ENCODE measurements at places on chromosomes 3 and 15.
A peak's percentile ranks its signal among the peaks of the same experiment; 100 is the strongest.

DNA sequence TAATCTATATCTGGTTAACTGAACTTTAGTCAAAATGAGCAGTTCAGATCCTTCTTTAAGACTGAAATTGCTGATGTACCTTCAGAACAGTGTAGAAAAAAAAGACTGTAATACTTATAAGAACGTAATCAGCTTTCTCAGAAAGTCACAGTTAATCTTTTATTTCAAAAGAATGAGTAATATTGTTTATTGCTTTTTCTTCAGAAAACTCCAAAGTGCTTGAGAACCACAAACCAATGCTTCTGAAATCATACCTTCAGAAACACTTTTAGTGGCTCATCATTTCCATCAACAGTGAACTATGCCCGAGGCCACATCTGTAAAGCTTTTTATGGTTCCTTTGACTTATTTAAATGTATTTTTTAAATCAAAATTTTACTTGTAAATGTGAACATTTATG is 33.3 kb upstream of the CLASP2 start:
- no peak overlapping the region for H3K4me3 ChIP-seq
- no peaks in the 10 kb centered on the region for H3K36me3 ChIP-seq
- no peak overlapping the region for H3K27ac ChIP-seq
- peaks cover 10% of the 10 kb centered on the region for H3K4me1 ChIP-seq
- no peaks in the 10 kb centered on the region for H3K27me3 ChIP-seq

DNA sequence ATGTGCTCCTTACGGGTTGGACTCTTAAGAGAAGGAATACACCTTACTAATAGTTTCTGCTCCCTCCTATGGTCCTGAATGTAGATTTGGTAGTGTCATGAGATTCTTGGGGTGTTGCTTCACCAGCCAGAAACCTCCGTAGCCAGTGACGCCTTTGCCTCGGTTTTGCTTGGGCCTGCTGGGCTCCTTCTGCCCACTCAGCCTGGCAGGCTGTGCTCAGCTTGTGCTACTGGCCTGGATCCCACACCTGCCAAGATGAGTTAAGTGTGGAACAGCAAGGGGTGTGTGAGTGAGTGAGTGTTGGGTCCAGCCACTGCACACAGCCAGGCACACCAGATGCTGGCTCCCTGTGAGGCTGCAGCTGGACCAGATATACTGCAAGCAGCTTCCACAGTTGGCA is 560.1 kb downstream of the NLGN1 start:
- H3K36me3 ChIP-seq, result no peaks in the 10 kb centered on the region
- DNase-seq, result no peak
- no peak overlapping the region for H3K4me3 ChIP-seq
- no peaks in the 10 kb centered on the region for H3K4me1 ChIP-seq
- H3K27me3 ChIP-seq, result no peaks in the 10 kb centered on the region

DNA sequence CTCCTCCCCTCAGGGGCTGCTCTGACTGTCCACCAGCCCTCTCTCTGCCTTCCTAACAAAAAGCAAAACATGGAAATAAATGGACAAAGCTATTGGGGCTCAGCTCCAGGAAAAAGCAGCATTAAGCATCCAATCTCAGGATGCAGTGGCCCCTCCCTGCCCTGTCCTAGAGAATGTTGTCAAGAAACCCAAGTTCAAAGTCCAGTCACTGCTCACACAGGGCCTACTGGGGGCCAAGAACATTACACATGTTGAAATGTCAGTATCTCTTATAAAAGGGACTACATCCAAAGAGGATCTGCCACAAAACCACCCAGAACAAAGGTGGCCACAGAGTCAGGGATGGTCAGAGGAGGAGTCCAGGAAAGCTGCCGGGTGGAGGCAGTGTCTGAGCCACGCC is 7.6 kb upstream of the GRIP2 start:
- no peaks in the 10 kb centered on the region for H3K27me3 ChIP-seq
- H3K27ac ChIP-seq, result no peak overlapping the region
- H3K36me3 ChIP-seq, result no peaks in the 10 kb centered on the region
- no peak overlapping the region for H3K4me3 ChIP-seq

DNA sequence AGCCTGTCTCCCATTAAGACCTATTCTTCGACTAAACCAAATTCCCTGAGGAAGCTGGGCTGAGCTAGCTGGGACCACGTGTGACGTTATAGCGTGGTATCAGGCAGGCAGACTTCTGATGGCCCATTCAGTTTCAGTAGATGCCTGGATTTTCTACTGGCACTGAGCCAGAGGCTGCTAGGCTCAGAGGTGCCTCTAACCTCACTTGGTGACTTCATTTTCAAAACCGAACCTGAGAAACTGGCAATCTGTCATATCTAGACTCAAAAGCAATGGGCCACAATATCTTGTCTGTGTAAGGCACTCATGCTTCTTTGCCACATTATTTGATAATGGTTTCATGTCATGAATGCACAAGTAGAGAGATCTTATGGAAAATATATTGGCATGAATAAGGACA is 352.1 kb upstream of the AZI2 start:
- no peak overlapping the region for H3K4me3 ChIP-seq
- H3K36me3 ChIP-seq, result no peaks in the 10 kb centered on the region
- DNase-seq, result no peak
- H3K27ac ChIP-seq, result no peak overlapping the region
- no peaks in the 10 kb centered on the region for H3K27me3 ChIP-seq

GRCh38 chr15:62488387-62488786 is 323.3 kb upstream of the C2CD4B start:
- no peak for DNase-seq
- H3K27me3 ChIP-seq, result no peaks in the 10 kb centered on the region
- H3K27ac ChIP-seq, result no peak overlapping the region
- no peaks in the 10 kb centered on the region for H3K4me1 ChIP-seq
- H3K36me3 ChIP-seq, result no peaks in the 10 kb centered on the region

DNA sequence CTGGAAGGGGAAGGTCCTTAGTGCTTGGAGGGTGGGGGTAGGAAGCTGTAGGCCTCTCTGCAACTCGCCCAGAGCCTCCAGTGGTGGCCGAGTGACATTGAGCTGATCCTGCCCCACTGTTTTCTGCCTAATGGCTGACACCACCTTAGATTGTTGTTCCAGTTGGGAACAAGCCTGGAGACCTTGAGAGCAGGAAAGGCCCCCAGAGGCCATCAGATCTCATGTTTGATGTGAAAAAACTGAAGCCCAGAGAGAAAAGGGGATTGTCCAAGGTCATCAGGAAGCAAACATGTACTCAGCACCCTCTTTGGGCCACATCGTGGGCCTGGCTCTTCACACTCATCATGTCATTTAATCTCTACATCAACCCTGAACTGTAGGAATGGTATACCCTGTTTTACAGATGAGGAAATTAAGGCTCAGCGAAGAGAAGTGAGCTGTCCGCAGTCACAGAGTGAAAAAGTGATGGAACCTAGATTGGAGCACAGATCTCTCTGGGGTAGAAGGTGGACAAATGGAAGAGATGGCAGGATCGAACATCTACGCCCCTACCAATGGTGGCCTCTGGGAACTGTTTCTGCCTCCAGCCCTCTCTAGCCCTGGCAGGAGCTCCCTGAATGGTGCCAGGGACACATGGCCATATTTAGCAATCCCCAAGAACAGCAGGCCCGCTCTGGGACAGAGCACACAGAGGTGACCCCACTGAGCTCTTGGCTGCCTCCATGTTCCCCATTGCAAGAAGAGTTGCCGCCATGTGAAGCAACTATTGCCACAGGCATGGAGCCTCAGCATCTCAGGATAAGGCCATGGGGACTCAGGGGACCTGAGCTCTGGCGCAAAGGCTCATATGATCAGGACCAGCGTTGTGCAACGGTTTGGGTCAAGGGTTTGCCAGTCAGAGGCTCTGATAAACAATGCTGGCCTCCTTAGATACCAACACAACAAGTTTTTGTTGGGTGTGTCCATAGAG is 31.6 kb upstream of the TSEN2 start:
- H3K4me3 ChIP-seq, result no peak overlapping the region
- no peaks in the 10 kb centered on the region for H3K27me3 ChIP-seq
- no peaks in the 10 kb centered on the region for H3K36me3 ChIP-seq
- no peaks in the 10 kb centered on the region for H3K4me1 ChIP-seq

DNA sequence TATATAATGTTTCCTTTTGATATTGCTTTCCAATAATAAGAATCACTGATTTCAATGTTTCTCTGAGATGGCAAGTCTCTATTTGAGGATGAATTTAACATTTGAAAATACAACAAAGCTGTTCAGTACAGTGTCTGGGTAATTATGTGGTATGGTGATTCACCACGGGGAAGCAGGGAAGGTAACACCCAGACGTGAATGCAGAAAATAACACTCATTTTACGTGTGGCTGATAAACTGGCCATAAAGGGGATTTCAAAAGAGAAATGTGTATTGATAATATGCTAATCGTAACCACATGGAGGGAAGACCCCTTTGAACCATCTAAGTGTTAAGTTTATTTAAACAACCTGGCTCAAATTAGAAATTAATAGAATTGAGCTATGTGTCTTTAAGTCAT is 344.6 kb downstream of the GRM7 start:
- no peak overlapping the region for H3K4me3 ChIP-seq
- no peak for DNase-seq
- H3K27ac ChIP-seq, result no peak overlapping the region
- H3K4me1 ChIP-seq, result no peaks in the 10 kb centered on the region

DNA sequence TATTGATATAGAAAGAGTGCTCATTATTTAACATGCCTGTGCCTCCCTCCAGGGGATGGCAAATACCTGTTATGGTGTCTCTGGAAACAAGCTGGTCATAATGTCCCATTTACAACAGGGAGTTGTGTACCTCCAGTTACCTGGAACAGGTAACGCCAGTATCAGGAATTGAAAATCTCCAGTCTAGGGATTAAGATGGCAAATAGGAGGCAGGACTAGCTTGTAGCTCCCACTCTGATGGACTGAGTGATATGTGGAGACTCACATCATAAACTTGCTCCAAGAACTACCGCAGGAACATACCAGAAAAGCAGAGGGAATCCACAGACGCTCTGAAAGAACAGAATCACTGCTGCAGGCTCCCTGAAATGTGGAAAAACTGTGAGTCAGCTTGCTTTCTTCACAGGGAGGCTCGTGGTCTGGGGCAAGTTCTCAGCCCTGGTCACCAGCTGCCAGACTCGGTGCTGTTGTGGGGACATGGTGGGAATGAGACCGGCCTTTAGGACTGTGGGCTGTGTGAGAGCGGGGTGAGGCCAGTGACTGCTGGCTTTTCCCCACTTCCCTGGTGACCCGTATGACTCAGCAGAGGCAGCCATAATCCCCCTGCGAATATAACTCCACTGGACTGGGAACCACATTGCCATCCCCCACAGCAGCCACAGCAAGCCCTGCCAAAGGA is 97.4 kb downstream of the KCNAB1 start:
- no peak for DNase-seq
- H3K4me3 ChIP-seq, result no peak overlapping the region
- no peaks in the 10 kb centered on the region for H3K4me1 ChIP-seq
- H3K27ac ChIP-seq, result no peak overlapping the region
- H3K36me3 ChIP-seq, result no peaks in the 10 kb centered on the region

GRCh38 chr3:140711390-140712035 is 33.6 kb downstream of the TRIM42 start:
- no peaks in the 10 kb centered on the region for H3K4me1 ChIP-seq
- H3K4me3 ChIP-seq, result no peak overlapping the region
- H3K27ac ChIP-seq, result no peak overlapping the region
- H3K36me3 ChIP-seq, result no peaks in the 10 kb centered on the region
- no peak for DNase-seq
- no peaks in the 10 kb centered on the region for H3K27me3 ChIP-seq

DNA sequence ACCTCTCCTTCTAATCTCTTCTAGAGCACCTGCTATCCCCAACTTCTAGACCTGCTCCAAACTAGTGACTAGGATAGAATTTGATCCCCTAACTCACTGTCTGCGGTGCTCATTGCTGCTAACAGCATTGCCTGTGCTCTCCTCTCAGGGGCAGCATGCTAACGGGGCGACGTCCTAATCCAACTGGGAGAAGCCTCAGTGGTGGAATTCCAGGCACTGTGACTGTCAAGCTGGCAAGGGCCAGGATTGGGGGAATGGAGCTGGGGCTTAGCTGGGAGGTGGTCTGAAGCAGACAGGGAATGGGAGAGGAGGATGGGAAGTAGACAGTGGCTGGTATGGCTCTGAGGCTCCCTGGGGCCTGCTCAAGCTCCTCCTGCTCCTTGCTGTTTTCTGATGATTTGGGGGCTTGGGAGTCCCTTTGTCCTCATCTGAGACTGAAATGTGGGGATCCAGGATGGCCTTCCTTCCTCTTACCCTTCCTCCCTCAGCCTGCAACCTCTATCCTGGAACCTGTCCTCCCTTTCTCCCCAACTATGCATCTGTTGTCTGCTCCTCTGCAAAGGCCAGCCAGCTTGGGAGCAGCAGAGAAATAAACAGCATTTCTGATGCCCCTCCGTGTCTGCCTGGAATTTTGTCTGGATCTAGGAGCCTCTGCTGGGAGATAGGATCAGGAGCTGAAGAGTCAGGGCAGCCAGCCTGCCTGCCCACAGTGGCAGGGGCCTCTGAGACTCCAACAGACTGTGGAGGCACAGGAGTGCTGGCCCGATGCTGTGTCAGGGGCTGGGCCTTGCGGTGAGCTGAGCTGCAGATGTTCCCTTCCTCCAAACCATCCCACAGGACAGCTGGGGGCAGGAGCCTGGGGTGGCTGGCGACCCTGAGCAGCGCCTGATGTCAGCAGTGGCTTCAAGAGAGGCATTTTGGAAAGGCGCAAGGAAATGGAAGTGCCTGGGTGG is 3.0 kb downstream of the ISLR start:
- H3K27ac ChIP-seq, result no peak overlapping the region
- H3K4me1 ChIP-seq, result no peaks in the 10 kb centered on the region
- no peak for DNase-seq

DNA sequence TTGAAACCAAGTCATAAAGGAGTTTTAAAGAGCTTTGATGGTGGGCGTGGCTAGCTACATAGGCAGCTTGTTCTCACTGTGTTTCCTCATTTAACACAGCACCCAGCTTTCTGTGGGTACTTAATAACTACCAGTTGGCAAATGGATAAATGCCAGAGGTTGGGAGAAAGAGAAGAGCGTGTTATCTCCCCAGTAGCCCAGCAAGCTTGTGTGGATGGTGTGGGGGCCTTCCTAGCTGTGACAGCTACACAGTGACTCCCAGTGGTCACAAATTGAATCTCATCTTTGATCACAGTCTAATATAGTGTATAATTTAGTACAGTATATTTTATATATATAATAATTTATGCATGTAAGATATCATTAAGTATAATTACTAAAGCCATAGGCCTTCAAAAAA is 984.1 kb downstream of the EPHA3 start:
- no peaks in the 10 kb centered on the region for H3K27me3 ChIP-seq
- no peak overlapping the region for H3K27ac ChIP-seq
- no peak overlapping the region for H3K4me3 ChIP-seq
- peak; percentile 70 for DNase-seq
- no peaks in the 10 kb centered on the region for H3K4me1 ChIP-seq
- no peaks in the 10 kb centered on the region for H3K36me3 ChIP-seq

DNA sequence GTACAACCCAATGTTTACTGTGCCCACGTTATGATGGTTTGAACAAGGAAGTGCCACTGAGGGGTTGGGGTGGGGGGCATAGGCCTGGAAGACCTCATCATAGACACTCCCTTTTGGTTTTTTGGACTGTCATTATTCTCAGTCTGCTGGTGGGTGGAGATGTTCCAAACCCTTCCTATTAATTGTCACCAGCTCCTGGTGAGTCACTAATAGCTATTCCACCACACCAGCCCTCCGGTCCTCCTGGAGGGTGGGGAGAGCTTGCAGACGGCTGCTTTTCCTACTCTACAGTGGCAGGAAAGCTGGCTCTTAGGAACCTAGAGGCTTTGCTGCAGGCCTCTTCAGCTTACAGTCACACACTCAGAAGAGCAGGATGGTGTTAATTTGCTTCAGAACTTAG is 9.0 kb upstream of the COPG1 start:
- H3K4me1 ChIP-seq, result peaks cover 3% of the 10 kb centered on the region
- no peaks in the 10 kb centered on the region for H3K36me3 ChIP-seq
- H3K4me3 ChIP-seq, result no peak overlapping the region
- no peak for DNase-seq

GRCh38 chr15:93515256-93516051 is 426.4 kb upstream of the RGMA start:
- peak overlapping the region; percentile 69 for H3K27ac ChIP-seq
- H3K27me3 ChIP-seq, result no peaks in the 10 kb centered on the region
- no peak overlapping the region for H3K4me3 ChIP-seq
- H3K36me3 ChIP-seq, result no peaks in the 10 kb centered on the region
- peaks cover 38% of the 10 kb centered on the region for H3K4me1 ChIP-seq
